Cardiac fibroblast (primary cell): ENCODE measurements at places on chromosomes 12 and 14.
A peak's percentile ranks its signal among the peaks of the same experiment; 100 is the strongest.

DNA sequence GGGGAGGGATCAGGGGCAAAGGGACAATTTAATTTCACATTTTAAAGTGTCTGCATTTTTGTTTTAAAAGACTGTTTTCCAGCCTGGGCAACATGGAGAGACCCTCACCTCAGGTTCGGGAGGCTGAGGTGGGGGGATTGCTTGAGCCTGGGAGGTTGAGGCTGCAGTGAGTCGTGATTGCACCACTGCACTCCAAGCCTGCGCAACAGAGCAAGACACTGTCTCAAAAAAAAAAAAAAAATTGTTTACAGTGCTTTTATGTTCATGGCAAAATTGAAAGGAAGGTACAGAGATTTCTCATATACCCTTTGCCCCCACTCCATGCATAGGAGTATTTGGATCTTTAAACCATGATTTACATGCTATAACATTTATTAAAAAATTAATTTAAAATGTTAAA is 16.4 kb upstream of the HVCN1 start:
- no peak for DNase-seq

DNA sequence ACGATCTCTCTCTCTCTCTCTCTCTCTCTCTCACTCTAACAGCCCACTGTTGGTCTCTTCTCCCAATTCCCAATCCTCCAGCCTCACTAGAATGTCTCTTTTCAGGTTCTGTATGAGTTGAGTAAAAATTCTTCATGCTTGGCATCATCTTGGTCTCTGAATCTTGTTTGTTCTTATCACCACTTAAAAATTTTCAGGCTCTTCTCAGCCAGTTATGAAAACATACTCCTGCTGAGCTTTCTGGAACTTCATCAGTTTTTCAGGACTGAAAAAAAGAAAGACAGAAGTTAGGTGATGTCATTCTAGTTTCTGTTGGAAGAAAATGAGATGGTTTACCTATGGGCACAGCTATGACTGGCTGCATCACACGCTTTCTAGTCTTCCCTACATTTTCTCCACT is 11.5 kb upstream of the IL22 start:
- peak; percentile 86 for DNase-seq

- DNase-seq, result no peak
These were observed 1.1 kb downstream of the NUMB start for GRCh38 chr14:73457041-73457923.

DNA sequence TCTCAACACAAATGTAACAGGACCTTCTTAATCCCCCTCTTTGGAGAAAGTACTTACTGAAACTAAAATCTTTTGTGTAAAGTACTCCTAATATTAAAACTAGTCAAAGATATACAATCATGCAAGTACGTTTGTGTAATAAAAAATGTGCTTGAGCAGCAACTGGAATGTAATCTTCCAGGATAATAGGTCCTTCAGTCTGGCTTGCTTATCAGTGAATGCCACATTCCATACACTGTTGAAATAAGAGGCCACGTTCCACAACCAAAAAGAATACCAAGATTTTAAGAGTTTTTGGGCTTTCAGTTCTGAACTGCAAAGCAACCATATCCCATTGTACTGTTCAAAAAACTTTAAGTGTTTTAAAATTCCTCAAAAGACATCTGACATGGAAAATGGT is 26.2 kb upstream of the GRIN2B start:
- no peak for DNase-seq

- DNase-seq, result no peak
These were observed 575 bp downstream of the TRAF3 start for GRCh38 chr14:102777711-102778337.

- DNase-seq, result no peak
These were observed 120.3 kb upstream of the MYL2 start for GRCh38 chr12:111040690-111041089.

- DNase-seq, result no peak
These were observed 204.1 kb downstream of the STXBP6 start for GRCh38 chr14:24845851-24846250.

DNA sequence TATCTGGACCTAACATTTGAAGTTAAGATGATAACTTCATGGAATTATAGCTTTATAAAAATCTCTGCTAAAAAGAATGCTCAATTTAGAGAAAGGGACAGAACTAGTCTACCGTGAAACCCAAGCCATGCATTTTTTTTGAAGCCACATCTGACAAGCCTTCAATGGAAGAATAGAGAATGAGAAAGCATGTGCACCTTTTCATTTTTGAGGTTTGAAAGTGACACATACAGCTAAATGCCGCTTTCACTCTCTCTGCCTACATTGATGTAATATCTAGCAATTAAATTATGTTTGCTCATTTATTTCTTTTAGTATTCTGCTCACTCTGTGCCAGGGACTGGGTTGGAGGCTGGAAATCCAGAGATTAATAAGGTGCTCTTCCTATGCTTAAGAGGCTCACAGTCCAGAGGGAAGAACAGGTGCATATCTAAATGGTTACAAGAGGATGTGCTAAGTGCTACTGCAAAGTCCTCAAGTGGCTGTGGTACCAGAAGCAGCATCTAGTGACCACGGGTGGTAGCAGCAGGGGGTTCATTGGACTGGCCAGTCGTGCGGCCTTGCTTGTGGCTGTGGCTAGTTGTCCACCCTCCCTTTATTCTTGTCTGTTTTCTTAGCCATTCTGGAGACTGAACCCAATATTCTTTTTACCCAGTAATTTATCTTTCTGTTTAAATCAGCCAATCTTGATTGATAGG is 60.4 kb downstream of the PPP1R36 start:
- DNase-seq, result no peak

DNA sequence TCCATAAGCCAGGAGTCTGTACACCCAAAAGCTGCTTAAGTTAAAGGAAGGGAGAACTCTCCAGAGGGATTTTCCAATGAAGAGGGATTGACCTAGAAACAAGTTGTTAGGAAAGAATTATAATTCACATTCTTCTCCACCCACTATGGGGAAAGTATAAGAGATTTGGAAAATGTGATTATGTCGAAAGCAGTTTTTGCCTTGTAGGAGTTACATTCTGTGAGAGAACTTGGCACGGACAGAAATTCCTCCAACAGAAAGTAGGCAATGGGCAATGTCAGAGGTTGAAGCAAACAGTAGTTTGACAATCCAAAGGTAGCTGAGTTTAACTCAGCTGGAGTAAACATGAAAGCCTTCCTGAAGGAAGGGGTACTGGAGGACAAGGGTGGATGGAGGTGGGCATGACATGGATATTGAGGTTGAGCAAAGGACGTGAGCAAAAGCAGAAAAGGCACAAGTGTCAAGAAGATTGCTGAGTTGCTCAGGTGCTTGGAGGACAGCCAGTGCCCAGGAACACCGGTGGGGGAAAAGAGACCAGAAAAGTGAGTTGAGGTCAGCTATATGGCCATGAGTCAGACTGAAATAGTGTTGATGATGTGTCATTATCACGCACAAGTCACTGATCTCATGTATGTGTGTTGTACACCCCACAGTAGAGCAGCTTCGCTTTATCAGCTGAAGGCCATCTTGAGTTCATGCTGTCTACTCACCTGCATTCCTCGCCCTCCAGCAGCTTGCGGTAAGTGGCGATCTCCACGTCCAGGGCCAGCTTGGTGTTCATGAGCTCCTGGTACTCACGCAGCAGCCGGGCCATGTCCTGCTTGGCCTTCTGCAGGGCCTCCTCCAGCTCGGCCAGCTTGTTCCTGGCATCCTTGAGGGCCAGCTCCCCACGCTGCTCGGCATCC is 4.0 kb downstream of the KRT5 start:
- DNase-seq, result peak; percentile 62

- no peak for DNase-seq
These were observed 2.2 kb upstream of the PTGDR start for GRCh38 chr14:52265253-52265652.

GRCh38 chr12:59834659-59835474 is 239.0 kb downstream of the SLC16A7 start:
- DNase-seq, result peak; percentile 63

DNA sequence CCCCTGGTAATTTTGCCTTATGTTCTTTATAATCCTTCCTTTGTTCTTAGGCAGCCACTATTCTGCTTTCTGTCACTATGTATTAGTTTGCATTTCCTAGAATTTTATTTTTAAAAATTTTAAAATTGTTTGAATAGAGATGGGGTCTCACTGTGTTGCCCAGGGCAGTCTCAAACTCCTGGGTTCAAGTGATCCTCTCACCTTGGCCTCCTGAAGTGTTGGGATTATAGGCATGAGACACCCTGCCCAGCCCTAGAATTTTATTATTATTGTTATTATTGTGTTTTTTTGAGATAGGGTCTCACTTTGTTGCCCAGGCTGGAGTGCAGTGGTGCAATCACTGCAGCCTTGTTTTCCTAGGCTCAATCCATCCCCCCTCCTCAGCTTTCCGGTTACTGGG is 2.6 kb downstream of the PTPN11 start:
- no peak for DNase-seq
